Lung (tissue), 17 donors: ENCODE measurements at places on chromosomes 7 and 10. TPM values are rescaled to one million over a fixed set of nuclear protein-coding genes. Genes with fewer than 3 reads are reported as not detected.

Gene CPXM2
- 5.0 TPM for total RNA-seq

Gene PMPCB
- 38.8 TPM for total RNA-seq

Gene CYP3A5
- 26.3 TPM for total RNA-seq

DNA sequence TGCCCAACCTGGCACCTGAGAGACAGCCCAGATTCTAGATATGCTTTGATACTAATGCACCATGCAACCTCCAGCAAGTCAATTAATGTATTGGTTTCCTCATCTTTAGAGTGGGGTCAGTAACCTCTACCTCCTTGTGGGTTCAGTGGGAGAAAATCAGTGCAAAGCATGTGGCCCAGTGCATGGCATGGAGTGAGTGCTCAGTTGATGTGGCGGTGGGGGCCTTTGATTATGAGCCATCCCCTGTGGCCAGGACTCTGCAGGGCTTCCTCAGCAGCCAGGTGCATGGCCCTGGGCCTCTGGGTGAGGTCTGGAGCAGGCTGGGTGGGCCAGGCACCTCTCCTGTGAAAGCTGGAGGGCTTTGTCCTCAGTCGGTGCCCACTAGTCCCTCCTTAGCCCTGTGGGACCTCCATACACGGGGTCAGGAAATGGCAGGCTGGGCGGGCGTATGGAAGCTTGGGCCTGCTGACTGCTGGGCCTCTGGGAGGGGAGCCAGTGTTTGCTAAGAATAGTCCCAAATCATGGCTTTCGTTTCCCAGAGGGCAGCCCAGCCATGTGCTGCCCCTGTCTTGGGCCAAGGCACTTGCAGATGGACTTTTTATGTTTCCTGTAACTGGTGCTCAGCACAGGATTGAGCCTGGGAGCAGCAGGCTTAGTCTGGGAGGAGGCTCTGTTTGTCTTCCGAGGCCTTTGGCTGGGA is 3.4 kb downstream of the PALD1 start:
- peak; percentile 85 for DNase-seq
- peak overlapping the region; percentile 10 for H3K27ac ChIP-seq
- peaks cover 18% of the 10 kb centered on the region for H3K4me1 ChIP-seq
- no peaks in the 10 kb centered on the region for H3K36me3 ChIP-seq
- H3K4me3 ChIP-seq = no peak overlapping the region

Gene OPN4
- 0.12 TPM for total RNA-seq

- no peak overlapping the region for H3K4me3 ChIP-seq
- no peak for DNase-seq
- H3K4me1 ChIP-seq = no peaks in the 10 kb centered on the region
- H3K27ac ChIP-seq = no peak overlapping the region
- no peaks in the 10 kb centered on the region for H3K27me3 ChIP-seq
These were observed 126.6 kb downstream of the SAMD9 start for GRCh38 chr7:92991190-92991589.

Gene CAMK2B
- 0.80 TPM for total RNA-seq

DNA sequence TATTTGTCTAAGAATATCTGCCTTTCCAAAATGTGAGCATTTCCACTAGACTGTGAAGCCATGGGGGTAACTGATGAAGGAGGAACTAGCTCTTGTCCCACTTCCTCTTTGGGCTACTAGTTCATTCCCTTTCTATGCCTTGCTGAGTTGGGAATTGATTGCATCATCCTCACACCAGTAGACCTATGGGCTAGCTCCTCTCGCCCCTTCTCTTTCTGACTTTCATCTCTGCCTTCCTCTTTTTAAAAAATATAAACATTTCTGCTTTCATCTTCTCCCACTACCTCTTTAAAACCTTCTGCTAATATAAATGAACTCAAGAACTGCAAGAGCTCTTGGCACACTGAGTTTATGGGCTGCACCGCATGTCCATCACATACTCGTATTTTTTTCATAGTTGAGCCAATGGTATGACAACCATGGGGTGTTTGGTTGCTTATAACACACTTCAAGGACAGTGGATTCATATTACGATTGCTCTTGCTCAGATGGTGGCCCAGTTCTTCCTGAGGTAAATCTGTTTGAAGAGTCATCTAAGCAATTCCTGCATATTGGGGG is 182.0 kb downstream of the REEP3 start:
- no peak overlapping the region for H3K27ac ChIP-seq
- H3K27me3 ChIP-seq = no peaks in the 10 kb centered on the region
- H3K4me1 ChIP-seq = peaks cover 25% of the 10 kb centered on the region
- no peaks in the 10 kb centered on the region for H3K36me3 ChIP-seq
- H3K4me3 ChIP-seq = no peak overlapping the region

Gene RAPGEF5
- 308 TPM for total RNA-seq

Gene SLC18A2
- total RNA-seq = 0.71 TPM

Gene AGR3
- total RNA-seq = 195 TPM

GRCh38 chr7:17446340-17446739 is 147.9 kb downstream of the AHR start:
- no peaks in the 10 kb centered on the region for H3K4me1 ChIP-seq
- H3K4me3 ChIP-seq = no peak overlapping the region
- no peak overlapping the region for H3K27ac ChIP-seq

- H3K36me3 ChIP-seq = no peaks in the 10 kb centered on the region
- no peaks in the 10 kb centered on the region for H3K27me3 ChIP-seq
- H3K4me3 ChIP-seq = no peak overlapping the region
- DNase-seq = no peak
- no peaks in the 10 kb centered on the region for H3K4me1 ChIP-seq
These were observed 7.3 kb downstream of the ITIH2 start for GRCh38 chr10:7710446-7710845.

Gene TAS2R60
- total RNA-seq = 1.0 TPM

DNA sequence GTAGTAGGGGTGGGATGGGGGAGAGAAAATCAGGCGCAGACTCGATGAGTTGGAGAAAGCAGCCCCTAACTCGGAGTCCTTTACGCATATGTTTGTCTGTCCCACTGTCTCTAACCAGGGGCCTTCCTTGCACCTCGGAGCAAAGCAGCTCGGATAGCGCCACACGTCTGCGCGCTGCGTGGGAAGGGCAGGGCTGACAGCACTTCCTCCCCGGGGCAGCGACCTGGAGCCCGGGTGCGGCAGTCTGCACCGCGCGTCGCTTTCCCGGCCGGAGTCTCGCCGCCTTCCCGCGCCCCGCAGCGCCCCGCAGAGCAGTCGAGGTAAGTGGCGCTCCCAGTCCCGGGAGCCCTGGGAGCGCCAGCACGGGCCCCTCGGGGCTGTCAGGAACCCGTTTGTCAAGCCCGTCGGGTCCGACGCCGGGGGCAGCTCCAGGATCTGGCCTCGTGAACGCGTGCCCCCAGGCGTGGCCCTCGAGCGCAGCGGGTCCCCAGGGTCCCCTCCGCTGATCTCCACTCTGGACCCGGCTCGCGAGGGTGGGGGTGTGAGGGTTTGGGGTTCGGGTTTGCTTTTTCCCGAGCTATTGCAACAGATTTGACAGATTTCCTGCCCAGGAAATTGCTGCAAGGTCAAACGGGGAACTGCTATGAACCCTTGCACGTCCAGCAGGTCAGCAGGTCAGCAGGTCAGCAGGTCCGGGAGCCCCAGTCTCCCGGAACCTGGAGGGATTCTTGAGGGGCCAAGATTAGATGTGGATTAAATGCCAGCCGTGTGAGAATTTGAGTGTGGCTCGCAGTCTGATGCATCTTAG is 597 bp downstream of the APBB1IP start:
- no peaks in the 10 kb centered on the region for H3K4me1 ChIP-seq
- H3K27ac ChIP-seq = no peak overlapping the region
- no peak for DNase-seq
- peaks cover 39% of the 10 kb centered on the region for H3K27me3 ChIP-seq
- H3K36me3 ChIP-seq = no peaks in the 10 kb centered on the region

- no peaks in the 10 kb centered on the region for H3K27me3 ChIP-seq
- no peak for DNase-seq
- H3K4me3 ChIP-seq = no peak overlapping the region
- no peaks in the 10 kb centered on the region for H3K4me1 ChIP-seq
- H3K27ac ChIP-seq = no peak overlapping the region
These were observed 222.0 kb downstream of the LRRN3 start for GRCh38 chr7:111312966-111313365.
